AG10803 (cell line): ENCODE measurements at places on chromosomes 5 and 9.

DNA sequence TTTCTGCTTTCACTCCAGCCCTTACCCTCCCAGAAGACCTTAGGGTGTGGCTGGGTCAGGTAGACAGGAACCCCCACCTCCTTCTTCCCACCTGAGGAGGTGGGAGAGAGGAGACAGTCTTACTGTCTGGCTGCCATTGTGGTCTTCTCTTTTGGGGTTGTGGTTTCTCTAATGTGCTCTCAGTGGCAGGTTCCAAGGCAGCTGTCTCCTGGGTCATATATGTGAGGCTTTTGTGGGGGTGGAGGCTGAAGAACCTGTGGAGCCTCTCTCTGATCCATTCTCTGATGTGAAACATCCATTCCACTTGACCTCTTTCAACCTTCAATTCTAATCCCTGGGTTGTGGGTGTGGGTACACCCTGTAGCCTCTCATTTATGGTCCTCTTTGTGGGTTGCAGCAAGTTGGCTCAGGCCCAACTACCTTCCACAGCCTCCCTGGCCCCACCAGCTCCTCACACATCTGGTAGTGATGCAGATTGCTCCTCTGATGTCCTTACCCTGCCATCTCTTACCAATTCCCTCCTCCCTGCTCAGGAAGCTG is 118.4 kb downstream of the CEP120 start:
- DNase-seq: no peak

DNA sequence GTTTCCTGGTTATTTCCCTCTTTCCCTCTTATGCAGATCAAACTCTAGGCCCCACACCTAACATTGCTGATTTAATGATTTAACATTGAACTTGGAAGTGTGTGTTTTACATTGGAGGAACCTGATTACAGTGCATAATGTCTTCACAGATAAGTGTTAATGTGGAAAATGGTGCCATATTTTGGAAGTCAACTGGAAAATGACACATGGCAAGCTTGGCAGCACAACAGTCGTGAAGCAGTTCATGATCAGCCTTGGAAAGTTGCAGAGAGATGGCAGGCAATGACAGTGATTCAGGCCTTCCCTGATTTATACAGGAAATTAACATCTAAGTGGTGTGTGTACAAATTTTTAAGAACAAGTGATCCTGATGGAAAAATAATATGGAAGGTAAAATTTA is 80.0 kb upstream of the CTNND2 start:
- no peak for DNase-seq

DNA sequence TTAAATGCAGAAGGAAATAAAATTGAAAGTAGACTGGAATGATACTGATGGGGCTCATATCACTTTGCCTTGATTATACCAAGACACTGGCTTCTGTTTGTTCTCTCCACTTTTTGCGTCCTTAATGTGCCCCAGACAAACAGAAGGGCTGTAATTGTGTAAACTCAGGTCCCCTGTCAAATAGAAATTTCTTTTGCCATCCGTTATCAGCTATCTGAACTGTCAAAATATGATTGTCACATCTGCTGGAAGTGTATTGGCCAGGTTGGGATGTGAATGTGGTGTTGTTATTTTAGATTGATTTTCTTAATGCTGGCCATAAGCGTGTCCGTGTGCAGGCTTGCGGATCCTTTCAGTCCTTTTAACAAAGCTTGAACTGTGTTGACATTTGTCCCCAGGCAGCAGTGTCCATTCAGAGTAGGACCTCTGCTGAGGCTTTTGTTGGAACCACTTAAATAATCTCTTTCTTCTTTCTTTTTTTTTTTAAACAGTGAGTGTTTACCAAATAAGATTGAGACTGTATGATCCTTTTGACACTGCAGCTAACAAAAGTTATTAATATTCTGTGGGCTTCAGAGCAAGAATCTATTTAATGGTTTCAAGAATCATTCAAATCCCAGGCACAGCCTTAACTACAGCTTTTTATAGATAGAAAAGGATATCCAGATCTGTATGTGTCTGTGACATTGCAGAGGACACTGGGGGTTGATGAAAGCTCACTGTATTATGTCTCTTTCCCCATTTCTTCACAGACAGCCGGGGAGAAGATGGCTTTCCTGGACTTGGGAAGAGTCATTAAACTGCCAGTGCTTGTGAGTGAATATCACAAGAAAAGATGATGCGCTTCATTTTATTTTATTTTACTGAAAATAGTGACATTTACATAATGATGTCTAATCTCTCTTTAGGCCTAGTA is 171.7 kb downstream of the ZNF608 start:
- no peak for DNase-seq

DNA sequence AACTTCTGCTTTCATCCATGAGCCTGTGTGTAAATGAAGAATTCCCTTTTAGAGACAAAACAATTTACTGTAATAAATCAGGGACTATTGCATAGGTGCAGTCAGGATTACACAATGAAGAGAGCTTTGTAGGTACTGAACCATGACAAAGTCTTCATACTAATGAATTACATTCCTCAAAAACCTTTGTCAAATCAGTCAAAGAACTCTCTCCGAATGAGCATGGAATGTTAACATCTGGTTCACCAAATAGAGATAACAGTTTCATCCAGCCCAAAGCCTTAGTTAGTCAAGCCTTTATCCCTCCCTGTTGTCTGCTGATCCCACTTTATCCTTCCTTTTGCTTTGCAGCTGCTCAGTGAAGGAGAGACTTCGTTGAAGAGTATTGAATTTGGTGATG is 62.9 kb upstream of the DMRTA1 start:
- DNase-seq: no peak

DNA sequence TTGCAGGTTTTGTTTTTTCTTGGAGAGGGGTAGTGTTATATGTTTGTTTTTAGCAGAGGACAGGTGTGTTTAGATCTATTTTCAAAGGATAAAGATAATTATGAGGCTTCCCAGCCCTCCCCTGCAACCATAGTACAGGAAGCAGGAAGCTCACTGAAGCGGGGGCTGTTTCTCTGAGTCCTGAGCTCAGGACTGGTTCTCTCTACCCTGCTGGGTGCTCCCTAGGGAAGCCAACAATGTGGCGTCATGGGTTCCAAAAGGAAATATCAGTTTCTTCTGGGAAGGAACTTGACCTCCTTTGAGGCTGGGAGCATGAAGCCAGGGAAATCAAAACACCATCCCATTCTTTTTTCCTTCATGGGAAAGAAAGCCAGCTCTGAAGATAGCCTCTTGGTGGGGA is 62.2 kb downstream of the RAD23B start:
- DNase-seq: no peak

DNA sequence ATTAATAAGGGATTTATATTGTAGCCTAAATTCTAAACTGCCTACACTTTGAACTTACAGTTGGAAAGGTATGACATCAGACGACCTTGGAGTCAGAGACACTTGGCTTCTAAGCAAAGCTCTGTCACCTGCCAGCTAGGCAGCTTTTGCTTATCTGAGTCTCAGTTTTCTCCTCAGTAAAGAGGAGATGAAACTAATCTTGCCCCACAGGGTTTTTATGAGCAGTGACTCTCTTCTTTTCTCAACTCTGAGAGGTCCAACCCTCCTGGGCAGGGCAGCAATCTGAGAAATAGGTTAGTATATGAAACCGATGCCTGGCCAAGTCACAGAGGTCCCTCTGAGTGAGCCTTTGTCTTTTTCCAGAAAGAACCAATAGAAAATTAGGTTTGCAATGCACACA is 53.9 kb downstream of the WDR36 start:
- DNase-seq: no peak

- DNase-seq: peak; percentile 68
Observed at GRCh38 chr9:113590991-113591898, 127.7 kb downstream of the RGS3 start.

DNA sequence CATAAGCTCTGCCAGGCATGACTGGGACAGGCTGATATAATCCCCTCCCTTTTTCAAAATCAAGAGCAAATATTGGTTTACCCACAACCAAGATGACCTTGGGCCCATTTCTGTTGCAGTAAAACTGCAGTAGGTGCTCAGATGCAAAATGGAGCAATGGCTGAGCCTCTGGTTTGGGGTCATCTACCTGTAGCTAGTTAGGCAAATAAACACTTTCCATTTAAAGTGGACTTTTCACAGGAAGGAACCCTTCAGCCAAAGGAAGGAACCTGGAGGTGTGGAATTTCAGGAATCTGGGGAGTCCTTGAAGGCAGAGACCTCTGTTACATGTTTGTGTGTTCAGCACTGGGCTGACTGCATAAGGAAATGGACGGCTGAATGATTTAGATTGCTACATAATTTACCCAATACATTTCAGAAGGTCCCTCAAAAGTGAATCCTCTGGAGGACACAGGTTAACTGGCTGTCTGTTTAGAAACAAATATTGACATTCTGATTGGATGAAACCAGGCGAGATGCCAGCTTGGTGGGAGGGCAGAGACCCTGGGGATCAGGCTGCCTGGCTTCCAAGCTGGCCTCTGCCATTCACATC is 170.1 kb upstream of the ZNF618 start:
- DNase-seq: no peak

- peak; percentile 65 for DNase-seq
Observed at GRCh38 chr5:160188141-160189015, 40.9 kb upstream of the FABP6 start.

DNA sequence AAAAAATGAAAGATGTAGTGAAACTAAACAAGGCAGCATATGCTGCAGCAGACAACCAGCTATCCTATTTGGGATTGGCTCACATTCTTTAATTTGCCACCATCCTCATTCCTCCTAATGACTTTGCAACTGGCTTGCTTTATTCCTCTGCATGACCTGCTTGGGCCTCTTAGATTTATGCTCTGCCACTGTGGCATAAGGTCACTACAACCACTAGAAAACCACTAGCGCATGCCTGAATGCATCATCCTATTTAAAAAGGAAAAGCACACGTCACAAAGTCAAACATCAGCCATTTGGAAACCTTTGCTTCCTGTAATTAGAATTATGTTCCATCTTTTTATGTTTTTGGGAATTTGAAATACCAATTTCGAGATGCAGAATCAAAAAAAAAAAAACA is 40.8 kb upstream of the CCDC152 start:
- peak; percentile 64 for DNase-seq

- DNase-seq: no peak
Observed at GRCh38 chr5:61186634-61187033, 24.4 kb upstream of the SMIM15 start.
